ENCODE measurements at places on chromosomes 11 and 22. TPM values are rescaled to one million over a fixed set of nuclear protein-coding genes. Genes with fewer than 3 reads are reported as not detected.

DNA sequence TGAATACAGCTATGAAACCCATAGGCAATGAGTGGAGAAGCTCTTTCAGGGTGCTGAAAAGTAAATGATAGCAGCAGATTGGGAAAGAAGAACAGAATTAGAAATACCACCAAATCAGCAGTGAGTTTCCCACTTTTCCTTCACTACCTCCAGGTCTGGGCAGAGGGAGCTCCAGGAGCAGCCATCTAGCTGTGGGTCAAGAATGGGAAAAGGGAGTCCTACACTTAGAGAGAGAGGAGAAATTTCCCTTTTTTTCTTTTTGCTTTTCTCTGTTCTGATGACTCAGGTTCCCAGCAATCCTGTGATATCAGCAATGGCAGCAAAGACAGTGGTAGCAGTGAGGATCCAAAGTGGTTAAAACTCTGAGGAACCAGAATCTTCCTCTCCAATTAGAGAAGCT, 263.9 kb downstream of the NXPE2 start:
- no peak for DNase-seq

DNA sequence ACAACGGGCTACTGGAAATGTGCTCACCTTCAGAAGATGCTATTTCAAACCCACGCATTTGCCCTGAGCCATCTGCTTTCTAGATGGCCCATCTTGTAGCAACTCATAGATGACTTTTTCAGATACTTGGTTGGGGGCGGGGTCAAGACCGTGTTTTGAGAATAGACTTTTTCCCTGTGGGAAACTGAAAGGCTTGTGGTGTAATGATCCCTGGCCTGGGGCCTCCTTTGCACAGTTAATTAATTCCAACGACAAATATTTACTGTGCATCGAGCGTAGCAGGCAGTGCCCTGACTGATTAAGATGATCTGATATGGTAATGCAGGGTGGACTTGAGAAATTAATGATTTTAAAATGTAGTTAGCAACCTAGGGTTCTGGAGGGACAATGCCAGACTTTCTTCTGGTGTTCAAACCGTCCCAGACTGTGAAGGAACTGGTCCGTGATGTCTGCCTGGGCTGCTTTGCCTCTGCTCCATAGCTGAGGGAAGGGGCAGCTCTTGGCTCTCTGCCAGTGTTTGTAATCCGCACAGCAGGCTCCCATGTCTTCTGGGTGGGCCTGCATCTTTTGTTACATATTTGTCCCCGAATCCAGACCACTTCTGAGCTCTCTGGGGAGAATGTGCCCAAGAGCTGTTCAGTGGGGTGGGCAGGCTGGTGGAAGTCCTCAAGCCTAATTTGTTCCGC, 84.8 kb downstream of the ADAMTS15 start:
- no peak for DNase-seq

- DNase-seq = no peak
Observed at GRCh38 chr11:47986219-47986618, 5.9 kb downstream of the PTPRJ start.

GRCh38 chr11:79362206-79362757, 78.5 kb downstream of the TENM4 start:
- no peak for DNase-seq

DNA sequence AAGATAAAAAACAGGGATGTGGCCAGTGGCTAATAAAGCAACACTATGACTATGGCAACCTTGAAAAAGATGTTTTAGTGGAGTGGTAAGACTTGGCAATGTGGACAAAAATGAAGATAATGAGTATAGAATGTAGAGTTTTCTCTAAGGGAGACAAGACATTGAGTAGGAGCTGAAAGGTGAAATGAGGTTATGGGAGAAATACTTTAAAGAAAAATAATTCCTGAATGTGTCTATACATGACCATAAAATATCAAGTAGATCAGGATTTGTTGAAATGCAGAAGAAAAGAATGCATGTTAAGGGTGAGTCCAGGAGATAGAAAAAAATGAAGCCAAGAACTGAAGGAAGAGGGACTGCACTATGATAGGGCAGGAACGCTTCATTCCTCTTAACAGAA, 101.6 kb upstream of the CARD18 start:
- DNase-seq = no peak

DNA sequence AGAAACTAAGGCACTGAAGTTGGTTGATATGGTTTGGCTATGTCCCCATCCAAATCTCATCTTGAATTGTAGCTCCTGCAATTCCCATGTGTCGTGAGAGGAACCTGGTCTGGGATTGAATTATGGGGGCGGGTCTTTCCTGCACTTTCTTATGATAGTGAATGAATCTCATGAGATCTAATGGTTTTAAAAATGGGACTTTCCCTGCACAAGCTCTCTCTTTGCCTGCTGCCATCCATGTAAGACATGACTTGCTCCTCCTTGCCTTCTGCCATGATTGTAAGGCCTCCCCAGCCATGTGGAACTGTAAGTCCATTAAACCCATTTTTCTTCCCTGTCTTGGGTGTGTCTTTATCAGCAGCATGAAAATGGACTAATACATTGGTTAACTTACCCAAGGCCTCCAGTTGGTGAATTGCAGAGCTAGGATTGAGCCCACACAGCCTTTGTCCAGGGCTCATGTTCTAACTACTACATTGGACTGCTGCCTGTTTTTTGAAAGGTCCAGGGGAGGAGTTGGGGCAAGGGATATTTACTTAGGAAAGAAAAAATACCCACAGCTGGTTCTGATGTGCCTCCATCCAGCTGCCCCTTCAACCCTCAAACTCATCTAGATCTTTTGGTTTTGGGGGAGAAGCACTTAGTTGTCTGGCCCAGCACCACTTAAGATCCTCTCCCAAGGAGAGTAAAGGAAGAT, 107.8 kb upstream of the NAV2 start:
- no peak for DNase-seq

GRCh38 chr11:64461081-64461480, 102.1 kb downstream of the RPS6KA4 start:
- no peak for DNase-seq

GRCh38 chr11:118406599-118407166, 5.3 kb downstream of the ATP5MG start:
- DNase-seq = no peak

GRCh38 chr11:134008634-134009071, 51.9 kb upstream of the IGSF9B start:
- no peak for DNase-seq

DNA sequence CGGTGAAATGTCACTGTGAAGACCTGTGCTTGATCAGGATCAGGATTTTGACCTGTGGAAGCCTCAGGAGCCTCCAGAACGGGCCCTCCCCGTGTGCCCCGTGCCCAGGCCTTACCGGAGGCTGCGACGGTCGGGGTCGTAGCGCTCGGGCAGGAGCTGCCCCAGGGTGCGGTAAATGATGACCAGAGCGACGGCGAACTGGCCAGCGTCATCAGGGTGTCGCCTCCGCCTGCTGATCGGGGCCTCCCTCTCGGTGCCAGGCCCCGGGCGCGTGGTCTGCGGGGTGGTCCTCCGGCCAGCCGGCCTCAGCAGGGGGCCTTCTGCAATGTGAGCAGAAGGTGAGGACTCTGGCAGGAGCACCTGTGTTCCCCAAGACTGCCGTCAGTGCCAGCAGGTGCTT, 46.2 kb downstream of the TRMU start:
- no peak for DNase-seq

GRCh38 chr11:18490736-18491485, 35.3 kb downstream of the LDHAL6A start:
- DNase-seq = peak; percentile 66

DNA sequence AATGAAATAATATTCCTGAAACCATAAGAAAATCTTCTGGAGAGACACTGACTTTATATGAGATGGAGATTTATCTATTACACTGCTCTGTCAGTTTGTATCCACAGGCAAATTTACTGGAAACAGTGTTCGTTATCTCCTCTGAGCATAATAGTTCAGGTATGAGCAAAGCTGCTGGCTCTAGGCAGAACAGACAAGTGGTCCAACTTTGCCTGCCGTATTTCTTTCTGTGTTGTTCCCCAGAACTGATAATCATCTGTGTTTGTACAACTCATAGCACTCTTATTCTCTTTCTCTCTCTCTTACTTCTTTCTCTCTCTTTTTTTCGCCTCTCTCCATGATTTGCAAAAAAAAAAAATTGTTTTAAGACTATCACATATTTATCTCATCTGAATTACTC, 623.8 kb upstream of the CHORDC1 start:
- no peak for DNase-seq

DNA sequence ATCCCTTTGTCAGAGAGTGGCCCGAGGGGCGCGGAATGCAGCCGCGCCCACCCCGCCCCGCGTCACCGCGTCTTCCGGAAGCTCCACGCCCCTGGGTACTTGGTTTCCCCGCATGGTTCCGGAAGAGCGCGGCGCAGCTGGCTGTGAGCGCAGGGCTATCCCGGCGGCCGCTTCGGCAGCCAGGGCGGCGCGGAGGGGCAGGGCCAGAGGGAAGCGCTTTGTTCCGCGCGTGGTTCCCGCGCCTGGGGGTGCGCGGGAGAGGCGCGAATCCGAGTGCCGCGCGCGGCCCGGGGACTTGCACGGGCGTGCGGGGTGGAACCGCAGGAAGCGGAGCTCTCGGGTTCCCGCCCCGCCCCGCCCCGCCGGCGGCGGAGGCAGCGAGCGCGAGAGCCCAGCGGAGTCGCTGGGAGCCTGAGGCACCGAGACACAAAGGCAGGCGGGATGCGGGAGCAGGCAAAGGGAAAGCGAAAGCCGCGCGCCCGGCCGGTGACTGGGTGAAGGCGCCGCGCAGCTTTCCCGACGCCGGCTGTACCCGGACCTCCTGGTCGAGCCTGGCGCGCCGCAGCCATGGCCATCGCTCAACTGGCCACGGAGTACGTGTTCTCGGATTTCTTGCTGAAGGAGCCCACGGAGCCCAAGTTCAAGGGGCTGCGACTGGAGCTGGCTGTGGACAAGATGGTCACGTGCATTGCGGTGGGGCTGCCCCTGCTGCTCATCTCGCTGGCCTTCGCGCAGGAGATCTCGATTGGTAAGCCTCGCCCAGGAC, at the start of gene PANX1:
TSS of gene PANX1 (plus strand) at position 96 of the 766 bp plus-strand sequence. CDS start at position 568, 472 bp downstream.
- DNase-seq = peak; percentile 93

GRCh38 chr11:32023370-32024305, 67.2 kb upstream of the RCN1 start:
- no peak for DNase-seq

- DNase-seq = no peak
Observed at GRCh38 chr11:119189393-119189792, 4.1 kb downstream of the NHERF4 start.

DNA sequence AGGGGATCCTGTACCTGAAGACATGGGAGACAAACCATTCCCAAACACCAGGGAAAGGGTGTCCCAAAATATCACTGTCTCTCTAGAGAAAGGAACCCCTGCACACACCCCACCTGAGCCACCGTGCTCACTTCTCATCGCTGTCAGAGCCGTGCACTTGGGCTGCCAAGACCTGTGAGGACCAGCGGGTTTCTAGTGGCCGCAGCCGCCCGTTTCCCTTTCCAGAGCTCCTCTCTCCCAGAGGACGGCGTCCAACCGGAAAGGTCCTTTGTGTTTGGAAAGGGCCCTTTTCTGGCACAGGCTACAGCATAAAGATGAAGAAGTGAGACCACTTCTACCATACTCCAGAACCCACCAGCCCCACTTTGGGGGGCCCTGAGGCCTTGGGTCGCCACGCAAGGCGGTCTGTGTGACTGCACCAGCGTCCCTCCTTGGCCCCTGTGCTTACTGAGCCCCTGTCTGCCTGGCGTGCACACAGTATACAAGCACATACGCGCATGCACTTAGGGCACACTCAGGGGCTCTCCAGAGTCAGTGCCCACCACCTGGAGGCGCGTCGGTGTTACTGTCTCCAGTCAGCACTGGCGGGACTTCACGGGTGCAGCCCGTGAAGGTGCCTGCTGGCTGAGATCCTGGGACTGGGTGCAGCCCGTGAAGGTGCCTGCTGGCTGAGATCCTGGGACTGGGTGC, 381.8 kb downstream of the TBC1D22A start:
- no peak for DNase-seq

DNA sequence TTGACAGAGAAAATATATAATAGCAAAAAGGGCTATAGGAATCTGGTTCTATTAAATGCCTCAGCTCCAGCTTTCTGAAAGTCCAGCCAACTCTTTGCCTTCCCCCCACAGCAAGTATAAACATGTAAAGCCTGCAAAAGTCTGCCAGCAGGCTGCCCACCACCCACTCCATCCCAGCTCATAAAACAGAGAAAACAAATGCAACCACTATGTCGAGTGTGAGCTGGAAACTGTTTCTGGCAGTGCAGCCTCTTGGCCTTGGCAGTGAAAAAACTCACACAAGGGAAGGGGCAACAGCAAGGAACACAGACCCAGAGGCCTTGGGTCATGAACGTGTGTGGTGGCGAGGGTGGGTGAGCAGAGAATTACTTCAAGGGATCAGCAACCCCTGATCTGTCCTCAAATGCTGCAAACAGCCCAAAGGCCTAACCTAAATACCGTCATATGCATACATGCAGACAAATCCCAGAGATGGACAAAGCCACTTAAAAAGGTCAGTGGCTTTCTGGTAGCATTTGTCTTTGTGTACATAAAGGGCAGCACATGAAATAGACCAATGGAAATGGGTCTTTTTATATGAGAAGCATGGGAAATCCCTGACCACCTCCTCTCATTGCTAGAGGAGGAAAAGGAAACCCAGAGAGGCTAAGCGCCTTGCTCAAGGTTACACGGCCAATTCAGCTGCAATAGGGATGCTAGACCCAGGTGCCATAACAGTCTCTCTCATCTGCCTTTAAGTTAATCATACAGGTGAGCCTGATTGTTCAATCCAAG, 74.8 kb downstream of the NAT10 start:
- DNase-seq = no peak

DNA sequence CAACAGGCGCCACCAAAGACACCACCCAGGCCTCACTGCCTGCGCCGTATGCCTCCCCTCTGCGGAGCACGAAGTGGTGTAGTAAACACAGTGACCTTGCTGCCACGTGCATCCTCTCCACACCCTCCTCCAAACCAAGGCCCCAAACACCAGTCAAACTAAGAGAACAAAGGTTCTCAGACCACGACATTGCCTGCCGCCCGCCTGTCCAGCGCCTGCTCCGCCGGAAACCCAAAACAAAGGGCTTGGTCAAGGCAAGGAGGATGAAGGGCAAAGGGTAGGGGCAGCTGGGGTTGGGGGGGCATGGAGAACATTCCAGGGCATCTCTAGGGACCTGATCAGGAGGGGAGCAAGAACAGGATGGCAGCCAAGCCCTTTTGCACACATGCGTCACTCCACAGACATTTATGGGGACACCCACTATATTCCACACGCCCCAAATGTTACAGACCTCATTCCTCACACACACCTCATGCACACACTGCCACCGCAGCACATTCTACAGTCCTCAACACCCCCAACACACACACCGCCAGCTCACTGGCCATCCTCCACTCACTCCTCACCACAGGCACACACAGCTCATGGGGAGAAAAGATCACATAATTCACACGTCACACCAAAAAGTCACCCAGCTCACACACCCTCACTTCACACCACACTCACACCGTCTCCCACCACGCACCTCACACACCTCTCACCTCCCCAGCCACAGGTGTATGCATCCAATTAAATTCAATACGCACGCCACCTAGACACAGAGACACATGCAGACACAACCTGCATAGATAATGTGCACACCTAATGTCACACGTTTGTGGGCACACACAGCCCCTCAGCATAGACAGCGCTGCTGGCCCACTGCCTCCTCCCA, 34.5 kb downstream of the PDE2A start:
- DNase-seq = no peak

ADM2 gene
- total RNA-seq = 28.8 TPM

SMTNL1 gene
- total RNA-seq = 0.18 TPM

SCGB1D2 gene
- not detected for total RNA-seq

PHF5A gene
- 75.4 TPM for total RNA-seq

OR51S1 gene
- not detected for total RNA-seq

SLC35F2 gene
- 42.5 TPM for total RNA-seq

Data from Caco-2 (cell line).